Islet precursor cell (in vitro differentiated cells): ENCODE measurements at places on chromosomes 1 and 21.
A peak's percentile ranks its signal among the peaks of the same experiment; 100 is the strongest.

DNA sequence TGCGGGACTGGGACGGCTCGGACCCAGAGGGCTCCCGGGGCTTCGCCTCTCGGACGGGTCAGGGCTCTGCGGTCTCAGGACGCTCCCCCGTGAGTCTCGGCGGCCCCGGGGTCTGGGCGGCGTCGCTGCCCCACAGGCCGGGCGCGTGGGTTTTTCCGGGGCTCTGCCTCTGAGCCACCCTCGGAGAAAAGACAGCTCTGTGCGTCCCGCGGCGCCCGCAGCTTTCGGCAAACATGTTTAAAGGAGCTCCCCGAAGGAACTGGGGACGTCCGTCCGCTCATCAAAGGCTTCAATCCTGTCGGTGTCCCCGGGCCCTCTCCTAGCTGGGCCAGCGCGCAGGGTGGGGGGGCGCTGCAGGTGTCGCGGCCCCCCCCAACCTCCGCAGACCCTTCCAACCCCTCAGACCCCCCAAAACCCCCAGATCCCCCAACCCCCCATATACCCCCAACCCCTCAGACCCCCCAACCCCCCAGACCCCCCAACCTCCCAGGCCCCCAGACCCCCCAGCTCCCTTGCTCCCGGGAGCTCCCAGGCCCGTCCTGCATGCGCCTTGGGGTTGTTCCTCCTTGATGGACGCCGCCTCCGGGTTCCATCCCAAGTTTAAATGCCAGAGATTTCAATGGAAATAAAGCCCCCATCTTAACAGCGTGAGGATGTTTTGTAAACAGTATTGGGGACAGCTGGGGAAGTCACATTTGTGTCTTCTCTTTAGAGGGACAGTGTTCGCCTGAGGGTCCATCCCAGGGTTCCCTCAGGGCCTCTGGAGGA, 996 bp upstream of the C1orf159 start:
- DNase-seq: no peak

GRCh38 chr1:53276153-53276901, 38.0 kb upstream of the MAGOH start:
- DNase-seq: no peak

- peak; percentile 29 for DNase-seq
Observed at GRCh38 chr21:45844181-45844580, 137.4 kb upstream of the COL6A1 start.

- no peak for DNase-seq
Observed at GRCh38 chr1:15870421-15870820, 22.9 kb downstream of the SPEN start.

DNA sequence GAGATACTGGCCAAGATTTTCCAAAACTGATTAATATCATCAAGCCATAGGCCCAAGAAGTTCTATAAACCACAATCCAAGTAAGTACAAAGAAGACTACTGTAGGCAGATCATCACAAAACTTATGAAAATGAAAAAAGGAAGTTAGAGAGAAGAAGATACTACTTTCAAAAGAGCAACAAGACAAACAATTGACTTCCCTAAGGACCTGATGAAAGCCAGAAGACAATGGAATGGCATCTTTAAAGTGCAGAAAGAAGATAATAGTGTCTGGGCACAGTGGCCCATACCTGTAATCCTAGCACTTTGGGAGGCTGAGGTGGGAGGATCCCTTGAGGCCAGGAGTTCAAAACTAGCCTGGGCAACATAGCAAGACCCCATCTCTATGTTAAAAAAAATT, 243.1 kb downstream of the PRDM2 start:
- no peak for DNase-seq

DNA sequence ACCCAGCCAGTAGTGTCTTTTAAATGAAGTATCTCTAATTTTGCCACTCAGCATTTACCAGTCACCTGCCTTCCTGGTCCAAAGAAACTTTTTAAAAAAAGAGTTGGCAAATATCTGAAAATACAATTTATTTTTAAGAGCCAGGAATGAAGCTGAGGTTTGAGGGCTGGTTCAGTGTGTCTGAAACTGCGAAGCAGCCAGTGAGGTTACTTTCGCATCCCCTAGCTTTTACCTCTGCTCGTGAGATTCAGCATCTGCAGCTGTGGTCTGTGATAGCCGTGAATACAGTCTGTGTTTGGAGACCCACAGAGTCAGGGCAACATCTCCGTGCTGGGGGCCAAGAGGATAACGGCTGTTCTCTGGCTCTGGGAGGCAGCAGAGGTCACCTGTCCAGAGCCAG, 21.3 kb upstream of the KCNAB2 start:
- DNase-seq: no peak

GRCh38 chr1:150931773-150932172, 5.6 kb downstream of the SETDB1 start:
- DNase-seq: no peak

GRCh38 chr1:40712405-40712944, 21.0 kb downstream of the NFYC start:
- no peak for DNase-seq

DNA sequence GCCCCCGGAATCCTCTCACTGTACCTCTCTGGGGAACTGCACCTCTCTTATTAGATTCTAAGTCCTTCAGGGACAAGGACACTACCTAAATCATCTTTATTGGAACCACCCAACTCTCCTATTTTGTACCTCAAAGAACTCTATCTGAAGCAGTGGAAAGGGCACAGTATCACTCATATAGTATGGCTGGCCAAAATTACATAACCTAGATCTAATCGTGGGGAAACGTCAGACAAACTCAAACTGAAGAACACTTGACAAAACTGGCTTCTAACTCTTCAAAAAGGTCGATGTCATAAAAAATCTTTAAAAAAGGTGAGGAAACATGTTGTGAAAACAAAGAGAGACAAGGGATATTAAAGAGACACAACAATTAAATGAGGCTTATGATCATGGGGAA, 210.0 kb downstream of the SLC45A1 start:
- DNase-seq: no peak

DNA sequence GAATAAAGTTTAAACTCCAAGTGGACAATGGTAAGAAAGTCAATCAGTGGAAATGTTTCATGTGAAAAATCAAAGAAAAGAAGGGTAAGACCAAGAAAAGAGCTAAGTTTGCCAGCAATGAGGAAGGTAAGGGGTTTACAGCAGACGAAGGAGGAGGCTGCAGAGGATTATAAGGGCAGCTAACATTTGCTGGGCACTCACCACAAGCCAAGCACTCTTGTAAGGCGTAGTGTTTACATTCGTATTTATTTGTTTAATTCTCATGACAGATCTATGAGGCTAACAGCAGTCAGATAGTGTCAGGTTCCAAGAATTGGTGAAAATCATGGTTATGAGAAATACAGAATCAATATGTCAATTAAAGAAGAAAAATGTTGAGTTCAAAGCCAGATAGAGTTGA, 75.2 kb upstream of the NGF start:
- DNase-seq: no peak

GRCh38 chr1:239854922-239855321, 236.8 kb upstream of the FMN2 start:
- DNase-seq: no peak

- DNase-seq: no peak
Observed at GRCh38 chr1:111604931-111605330, 14.7 kb upstream of the RAP1A start.

DNA sequence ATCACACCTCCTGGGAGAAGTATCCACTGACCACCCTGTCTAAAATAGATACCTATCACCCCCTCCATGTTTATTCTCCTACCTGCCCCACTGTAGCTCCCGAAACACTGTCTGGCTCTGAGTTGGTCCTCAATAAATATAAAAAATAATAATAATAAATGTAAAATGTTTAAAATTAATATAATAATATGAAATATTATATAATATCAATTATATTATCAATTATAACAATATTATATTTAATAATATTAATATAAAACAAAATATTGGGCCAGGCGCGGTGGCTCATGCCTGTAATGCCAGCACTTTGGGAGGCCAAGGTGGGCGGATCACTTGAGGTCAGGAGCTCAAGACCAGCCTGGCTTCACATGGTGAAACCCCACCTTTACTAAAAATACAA, 52.3 kb upstream of the TIAM1 start:
- DNase-seq: no peak

DNA sequence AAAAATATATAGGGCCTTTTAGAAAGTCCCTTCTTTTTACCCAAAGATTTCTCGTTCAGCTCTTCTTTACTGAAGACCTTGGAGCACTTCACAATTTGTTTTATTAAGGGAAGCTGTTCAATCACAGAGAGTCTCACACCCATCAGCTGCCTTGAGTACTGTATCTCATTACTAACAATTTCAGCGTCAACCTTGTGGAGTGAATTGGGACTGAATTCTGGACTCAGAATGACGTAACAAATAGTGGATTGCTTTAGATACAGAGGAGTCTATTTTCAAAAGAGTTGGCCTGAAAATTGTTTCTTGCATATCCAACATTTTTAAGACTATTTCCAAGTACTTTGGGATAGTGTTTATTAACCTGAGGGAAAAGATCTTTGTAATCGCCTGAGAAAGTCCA, 7.9 kb downstream of the MAP10 start:
- no peak for DNase-seq

DNA sequence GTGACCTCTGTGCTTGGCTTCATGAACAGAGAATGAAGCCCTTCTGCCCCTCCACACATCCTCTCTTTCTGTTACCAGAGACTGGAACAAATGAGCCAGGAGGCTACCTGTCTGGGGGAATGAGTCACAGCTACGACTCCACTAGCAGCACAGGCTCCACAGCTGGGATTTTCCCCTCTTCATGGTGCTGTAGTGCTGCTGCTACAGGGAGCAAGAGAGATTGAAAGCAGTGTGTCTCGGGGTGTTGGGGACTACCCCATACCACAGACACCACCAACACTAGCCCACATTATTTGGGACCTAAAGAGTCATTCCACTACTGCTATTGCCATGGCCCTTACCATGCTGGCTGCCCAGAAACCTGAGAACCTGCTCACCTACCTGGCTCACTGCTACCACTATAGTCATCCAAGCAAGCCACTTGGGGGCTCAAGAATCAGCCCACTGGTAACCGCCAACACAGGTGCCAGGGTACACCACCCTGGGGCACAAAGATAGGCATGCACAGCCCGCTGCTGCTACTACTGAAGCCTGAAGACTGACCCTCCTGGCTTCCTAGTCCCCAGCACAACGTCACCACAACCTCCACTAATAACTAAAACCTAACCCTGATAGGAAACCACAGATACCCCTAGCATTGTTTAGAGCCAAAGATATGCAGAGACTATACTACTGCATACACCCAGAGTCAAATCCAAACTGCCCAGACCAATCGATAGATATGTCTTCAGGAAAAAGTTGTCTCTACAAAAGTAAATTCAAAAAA, 17.7 kb downstream of the CD1E start:
- DNase-seq: peak; percentile 70

DNA sequence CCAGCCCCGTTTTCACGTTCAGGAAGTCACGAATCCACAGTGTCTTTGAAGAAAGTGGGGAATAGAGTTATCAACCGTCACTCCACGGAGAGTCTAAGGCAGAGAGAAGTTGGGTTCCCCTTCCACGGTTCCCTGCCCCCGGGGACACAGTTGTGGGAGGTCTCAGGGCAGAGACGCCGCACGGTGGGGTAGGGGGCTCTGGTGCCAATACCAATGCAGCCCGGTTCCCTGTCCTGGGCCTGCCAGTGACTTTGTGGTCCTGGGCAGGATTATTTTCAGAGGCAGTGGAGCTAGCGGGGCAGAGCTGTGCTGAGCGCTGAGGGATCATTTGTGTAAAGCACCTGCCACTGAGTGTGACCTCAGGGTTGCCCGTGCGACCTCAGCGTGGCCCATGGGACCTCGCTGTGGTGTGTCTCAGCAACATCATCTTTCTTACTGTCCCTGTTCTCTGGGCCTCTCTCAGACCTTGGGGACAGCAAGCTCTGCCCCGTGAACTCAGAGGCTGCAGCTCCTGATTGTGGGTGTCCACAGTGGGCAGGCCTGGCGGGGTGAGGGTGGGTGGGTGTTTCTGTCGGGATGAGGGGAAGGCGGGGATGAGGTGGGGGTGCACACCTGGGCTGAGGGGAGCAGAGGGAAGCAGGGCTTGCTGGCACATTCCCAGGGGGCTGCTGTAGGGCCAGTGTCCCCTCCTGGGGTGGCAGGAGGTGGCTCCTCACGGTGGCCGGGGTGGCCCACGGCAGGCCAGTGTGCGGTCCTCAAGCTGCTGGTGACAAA, 65.2 kb downstream of the AGPAT3 start:
- DNase-seq: no peak

DNA sequence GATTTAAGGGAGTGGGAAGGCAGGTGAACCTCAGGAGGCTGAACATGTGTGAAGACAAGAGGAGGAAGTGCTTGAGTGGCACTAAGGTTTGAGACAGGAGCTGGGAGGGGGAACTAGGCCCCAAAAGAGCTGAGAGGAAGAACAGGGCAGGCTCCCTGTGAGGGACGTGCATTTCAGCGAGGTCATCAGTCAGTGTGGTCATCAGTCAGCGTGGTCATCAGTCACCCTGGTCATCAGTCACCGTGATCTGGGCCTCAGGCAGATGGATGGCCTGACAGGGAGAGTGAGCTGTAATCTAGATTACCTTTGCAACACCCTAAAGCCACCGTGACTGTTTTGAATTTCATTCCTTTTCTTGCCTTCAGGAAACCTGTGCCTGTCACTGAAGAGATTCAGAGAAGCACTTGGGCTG, 29.1 kb downstream of the VTCN1 start:
- DNase-seq: peak; percentile 92

DNA sequence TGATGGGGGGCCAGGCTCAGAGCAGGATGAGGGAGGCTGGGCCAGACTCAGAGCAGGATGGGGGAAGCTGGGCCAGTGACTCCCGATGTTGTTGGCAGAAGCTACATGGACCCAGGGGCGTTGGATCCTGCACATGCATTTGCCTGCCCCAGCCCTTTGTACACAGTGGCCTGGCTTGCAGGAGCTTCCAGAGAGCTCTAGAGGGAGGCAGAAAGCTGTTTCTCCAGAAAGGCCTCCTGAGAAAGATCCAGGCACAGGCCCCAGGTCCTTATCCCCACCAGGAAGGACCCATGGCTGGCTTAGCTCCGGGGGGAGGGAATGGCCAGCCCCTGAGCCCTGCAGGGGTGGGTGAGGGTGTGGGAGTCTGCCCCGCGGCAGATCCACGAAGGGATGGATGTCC, 106.6 kb upstream of the ACTRT2 start:
- no peak for DNase-seq

DNA sequence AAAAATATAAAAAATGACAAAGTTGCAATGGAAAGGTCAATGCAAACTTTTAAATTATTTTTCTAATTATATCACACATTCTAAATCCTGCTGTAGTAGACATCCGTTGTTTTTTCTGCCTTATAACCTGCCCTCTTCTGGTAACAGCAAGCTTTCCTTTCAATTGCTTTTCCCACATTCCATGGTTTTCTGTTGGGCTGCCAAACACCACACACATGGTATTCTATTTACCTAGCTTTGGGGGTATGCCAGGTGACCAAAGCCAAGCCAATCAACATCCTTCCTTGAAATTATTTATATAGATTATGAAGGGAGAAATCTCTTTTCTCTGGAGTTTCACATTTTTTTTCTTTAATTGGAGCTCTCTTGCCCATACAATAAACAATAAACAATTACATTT, 3.4 kb upstream of the LAMC1 start:
- DNase-seq: no peak

DNA sequence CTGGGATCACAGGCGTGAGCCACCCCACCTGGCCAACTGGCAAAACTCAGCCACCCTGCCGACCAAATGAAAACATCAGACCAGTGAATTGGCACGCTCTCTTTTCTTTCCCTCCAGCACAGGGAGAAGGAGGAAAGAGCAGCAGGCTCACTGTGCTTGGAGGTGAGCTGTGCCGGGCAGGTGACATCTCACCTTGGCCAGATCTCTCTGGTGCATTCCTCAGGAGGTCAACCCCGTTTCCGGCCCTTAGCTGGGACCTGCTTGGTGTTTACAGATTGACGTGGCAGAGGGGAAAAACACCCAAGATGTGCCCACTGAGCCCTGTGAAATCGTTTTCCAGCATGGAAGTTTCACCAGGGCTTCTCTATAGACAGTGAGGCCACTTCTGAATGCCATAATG, 45.1 kb downstream of the TMEM51 start:
- DNase-seq: no peak

- DNase-seq: no peak
Observed at GRCh38 chr1:36594023-36594422, 111.3 kb upstream of the CSF3R start.
